K562 (cell line): ENCODE measurements at places on chromosomes 1 and 21.

GRCh38 chr1:52635321-52636089, 2.5 kb downstream of the SHISAL2A start:
- no peak for DNase-seq

DNA sequence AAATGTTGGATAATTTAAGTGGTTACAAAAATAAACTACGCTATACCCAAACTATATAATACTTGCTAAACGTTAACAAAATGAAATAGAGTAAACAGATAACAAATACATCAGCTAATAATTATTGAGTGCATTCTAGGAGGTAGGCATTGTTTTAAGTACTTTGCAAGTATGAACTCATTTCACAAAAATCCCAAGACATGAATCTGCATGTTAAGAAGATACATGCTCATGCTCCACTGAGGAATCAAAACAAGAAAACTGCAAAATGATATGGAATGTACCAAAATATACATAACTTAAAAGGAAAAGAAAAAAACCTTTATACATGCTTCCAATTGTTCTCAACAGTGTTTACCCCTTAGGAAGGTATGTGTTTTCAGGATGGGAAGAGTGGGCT, 2.5 kb downstream of the FRRS1 start:
- DNase-seq: no peak

- DNase-seq: no peak
Observed at GRCh38 chr1:71834601-71835441, 447.5 kb downstream of the NEGR1 start.

GRCh38 chr1:27835501-27835900, 4.9 kb downstream of the PPP1R8 start:
- DNase-seq: no peak

DNA sequence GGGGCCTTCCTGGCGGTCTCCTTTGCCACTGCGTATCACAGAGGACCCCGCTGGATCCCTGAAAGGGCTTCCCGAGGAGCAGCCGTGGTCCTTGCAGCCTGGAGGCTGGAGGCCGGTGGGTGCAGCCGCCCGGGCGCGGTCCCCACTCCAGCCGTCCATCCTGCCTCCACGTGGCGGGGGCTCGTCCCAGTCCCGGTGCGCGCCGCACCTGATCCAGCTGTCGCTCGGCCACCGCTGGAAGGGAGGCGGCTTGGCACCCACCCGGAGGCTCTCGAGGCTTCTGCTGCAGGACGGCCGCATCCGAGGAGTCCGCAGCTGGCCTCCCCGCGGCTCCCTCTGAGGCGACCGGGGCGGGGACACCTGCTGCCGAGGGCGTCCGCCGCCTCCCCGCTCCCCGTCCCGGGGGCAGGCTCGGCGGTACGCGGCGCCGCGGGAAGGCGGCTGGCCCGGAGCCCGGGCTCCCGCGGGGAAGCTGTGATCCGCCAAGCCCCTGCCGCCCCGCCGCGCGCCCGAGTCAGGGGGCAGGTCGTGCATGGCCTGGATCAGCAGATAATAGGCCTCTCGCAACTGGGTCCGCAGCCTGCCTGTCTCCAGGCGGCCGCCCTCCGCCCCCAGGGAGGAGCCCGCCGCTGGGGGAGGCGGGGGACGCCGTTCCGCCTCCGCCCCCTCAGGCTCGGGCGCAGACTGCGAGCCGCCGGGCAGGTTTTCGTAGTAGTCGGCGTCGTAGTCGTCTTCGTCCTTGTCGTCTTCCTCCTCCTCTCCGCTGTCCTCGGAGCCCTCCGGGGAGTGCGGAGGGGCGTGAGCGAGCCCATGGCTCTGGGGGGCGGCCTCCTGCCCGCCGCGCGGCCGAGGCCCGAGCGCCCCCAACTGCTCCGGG, at the start of gene SYDE2:
Gene SYDE2 (minus strand): TSS at position 554 of the 877 bp plus-strand sequence. CDS start 20 bp downstream, at position 534.
- DNase-seq: peak; percentile 91

DNA sequence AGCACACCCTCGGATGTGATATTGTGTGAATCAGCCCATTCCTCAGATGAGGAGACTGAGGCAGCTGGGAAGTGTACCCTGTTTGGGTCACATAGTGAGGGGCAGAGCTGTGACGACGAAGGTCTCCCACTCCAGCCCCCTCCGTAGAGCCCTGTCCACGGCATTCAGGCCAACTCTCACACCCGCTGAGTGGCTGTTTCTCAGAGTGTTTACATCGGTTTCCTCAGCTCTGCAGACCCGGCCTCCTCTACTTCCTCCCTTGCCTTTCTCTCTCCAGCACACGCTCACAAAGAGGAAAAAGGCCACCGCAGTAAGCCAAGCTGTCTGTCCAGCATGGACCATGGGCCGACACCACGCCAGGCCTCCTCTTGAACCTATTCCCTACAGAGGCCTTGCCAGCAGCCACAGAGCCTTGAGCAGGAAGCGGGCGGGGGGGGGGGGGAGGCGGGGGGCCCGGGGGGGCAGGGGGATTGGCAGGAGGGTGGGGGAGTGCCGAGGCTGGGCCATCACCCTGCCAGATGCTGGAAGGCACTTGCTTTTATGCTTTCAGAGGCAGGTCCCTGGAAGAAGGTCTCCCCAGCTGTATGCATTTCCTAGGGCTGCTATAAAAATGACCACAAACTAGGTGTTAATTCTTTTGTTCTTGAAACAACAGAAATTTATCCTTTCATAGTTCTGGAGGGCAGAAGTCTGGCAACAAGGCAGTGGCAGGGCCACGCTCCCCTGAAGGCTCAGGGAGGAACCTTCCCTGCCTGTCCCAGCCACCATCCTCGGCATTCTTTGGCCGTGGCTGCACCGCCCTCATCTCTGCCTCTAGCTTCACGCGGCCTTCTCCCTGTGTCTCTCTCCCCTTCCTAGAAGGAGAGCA, 178.4 kb downstream of the PSMG1 start:
- DNase-seq: no peak

DNA sequence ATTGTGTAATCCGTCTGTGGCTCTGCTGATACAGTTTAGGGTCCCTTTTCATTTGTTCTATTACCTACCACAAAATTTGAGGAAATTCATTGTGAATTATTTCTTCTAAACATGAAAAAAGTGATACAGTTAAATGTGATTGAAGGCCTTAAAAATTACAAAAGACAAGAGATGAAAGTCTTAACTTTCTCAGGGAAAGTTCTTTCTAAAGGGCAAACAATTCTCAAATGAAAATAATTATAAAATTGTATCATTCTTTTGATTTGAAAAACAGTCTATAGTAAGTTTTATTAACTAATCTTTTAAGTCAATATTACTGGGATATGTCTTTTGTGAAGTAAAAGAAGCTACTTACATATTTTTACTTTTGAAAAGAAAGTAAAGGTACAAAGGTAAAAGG, 57.4 kb upstream of the SCYL3 start:
- no peak for DNase-seq

- no peak for DNase-seq
Observed at GRCh38 chr1:244057474-244058385, 6.6 kb downstream of the ZBTB18 start.

GRCh38 chr1:58773406-58773840, 10.4 kb downstream of the JUN start:
- DNase-seq: no peak

DNA sequence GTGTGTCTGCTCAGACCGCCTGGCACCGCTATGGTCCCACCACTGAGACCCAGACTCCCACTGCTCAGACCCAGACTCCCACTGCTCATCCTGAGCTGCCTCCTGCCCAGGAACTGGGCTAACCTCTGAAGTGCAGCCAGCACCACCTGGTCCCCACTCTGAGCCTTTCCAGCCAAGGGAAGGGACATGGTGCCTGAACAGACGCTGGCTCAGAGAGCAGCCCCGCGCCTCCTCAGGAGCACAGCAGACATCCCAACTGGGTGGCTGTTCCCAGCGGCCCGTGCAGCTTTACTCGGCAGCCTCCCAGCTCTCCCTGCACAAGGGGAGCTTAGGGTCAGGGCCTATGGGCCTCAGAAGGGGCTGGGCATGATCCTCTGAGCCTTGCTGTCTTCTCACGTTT, 27.8 kb upstream of the CNTN2 start:
- no peak for DNase-seq

- peak; percentile 8 for DNase-seq
Observed at GRCh38 chr1:228013131-228013934, 6.5 kb downstream of the WNT3A start.

GRCh38 chr1:54372978-54373377, 33.2 kb downstream of the SSBP3 start:
- DNase-seq: no peak

DNA sequence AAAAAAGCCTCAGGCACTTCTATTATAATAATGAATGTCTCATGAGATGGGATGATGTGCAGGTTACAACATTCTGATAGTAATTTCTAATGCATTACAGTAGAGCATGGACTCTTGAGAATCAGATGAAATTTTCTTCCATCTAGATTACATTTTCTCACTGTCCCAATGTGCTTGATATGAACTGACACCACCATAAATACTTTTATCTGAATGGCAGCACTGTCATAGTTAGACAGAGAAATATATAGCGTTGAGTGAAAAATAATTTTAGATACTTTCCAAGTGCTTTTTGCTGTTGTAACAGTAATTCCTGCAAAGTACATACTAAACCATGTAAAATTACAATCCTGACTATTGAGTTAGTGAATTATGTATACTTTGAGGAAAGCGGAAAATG, 630.1 kb downstream of the BRINP3 start:
- no peak for DNase-seq

DNA sequence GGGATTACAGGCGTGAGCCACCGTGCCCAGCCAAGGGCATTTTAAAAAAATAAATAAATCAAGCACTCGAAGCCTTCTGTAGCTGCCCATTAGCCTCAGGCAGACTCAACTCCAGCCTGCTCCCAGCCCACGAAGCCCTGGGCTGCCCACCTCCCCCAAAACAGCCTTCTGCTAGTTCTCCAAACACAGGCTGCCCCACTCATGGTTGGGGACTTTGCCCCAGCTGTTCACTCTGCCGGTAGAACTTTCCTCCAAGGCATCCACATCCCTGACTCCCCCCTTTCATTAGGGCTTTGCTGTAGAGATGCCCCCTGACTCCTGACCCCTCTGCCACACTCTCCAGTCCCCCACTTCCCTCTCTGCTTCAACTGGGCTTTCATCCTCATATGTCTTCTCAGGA, 29.7 kb upstream of the LAPTM5 start:
- no peak for DNase-seq

DNA sequence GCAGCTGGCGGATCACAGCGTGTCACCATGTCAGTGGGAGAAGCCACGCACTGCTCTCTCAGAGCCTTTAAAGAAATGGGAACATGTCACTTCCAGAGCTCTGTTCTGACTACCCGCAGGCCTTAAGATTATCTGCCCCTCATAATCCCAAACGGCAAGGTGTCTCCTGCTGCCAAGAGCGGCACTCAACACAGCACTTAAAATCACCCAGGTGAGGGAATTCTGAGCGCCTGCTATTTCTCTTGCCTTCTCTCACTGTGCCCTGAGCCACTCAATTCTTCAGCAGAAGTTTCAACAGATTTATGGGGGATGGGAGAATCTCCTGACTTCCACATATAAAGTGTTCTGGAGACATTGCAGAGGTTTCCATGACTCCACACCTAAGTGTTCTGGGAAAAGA, 137.9 kb downstream of the LMO4 start:
- no peak for DNase-seq

DNA sequence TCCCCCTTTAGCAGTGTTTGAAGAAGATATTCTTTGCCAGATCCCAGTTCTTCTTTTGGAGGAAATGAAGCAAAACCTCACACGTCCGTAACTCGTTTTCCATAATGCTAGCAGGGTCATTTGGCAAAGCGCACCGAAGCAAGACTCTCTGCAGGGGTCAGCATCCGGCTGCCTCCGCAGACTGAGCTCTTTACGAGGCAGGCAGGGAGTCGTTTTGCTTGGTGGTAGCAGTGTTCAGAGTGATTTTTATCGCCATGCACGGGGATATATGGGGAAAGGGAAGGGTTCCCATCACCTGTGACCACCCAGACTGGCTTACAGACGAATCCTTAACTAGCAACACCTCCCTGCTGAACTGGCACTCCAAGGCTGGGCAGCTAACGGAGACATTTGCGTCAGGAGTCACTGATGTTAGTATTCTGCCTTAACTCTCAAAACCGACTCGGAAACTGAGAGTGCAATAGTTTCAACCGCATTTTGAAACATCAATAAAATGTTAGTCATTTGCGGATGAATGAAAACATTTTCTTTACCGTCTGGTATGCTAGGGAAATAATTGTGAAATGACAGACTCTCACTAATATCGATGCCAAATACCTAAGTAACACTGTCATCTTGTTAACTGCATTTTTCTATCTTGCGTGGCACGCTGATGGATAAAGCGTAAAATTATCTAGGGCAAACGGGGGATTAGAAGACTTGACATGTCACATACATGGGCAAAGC, 2.2 kb upstream of the NEGR1 start:
- DNase-seq: no peak

GRCh38 chr21:41775149-41775472, 8.3 kb upstream of the RIPK4 start:
- DNase-seq: no peak

- no peak for DNase-seq
Observed at GRCh38 chr1:24222793-24223192, 35.7 kb upstream of the IFNLR1 start.

- DNase-seq: no peak
Observed at GRCh38 chr1:24525606-24526005, 23.0 kb downstream of the RCAN3 start.

DNA sequence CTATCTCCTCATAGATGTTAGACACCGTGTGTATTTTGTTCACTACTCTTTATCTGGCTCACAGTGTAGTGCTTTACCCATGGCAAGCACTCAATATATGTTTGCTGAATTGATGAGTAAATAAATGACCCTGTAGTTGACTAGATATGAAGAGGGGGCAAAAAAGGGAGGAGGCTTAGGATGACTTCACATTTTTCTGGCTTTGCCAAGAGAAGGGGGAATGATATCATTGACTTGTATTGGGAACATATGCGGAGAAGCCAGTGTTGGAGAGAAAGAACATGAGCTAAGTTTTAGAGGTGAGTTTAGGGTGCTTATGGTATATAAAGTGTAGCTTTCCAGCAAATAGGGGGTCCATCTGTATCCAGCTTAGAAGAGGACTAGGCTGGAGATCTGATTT, 145.5 kb downstream of the TENT5C start:
- no peak for DNase-seq

DNA sequence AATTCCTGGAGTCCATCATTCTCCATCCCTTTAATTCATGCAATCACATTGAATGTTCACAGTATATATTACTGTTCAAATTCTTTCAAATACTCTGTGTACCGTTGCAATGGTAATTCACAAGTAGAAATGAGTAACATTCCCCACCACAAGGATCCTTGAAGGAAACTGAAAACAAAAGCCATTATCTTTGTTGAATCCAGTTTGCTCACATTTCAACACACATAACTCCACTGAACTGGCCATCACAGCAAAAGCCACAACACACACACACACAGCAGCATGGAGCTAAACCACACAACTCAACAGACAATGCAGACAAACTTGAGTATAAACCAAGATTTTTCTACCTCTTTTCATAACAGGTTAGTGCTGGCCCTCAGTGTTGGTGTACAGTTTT, 188.3 kb upstream of the GREM2 start:
- DNase-seq: no peak

GRCh38 chr1:244783138-244783537, 52.3 kb upstream of the COX20 start:
- peak; percentile 4 for DNase-seq
